ENCODE measurements at places on chromosomes 7 and 10. TPM values are rescaled to one million over a fixed set of nuclear protein-coding genes. Genes with fewer than 3 reads are reported as not detected.

GRCh38 chr7:44729949-44730590, 18.6 kb upstream of the ZMIZ2 start:
- no peak for DNase-seq

Gene LBX1
- total RNA-seq, result not detected

GRCh38 chr10:89215511-89215910, 8.4 kb upstream of the CH25H start:
- no peak for DNase-seq

Gene SLC13A1
- total RNA-seq, result not detected

GRCh38 chr10:45373003-45373575, 927 bp upstream of the ALOX5 start:
- no peak for DNase-seq

- DNase-seq, result no peak
These were observed 2.3 kb upstream of the RSBN1L start for GRCh38 chr7:77693830-77694583.

Gene CDCA7L
- total RNA-seq, result 60.7 TPM

GRCh38 chr10:35511647-35512046, 93.5 kb upstream of the GJD4 start:
- DNase-seq, result no peak

DNA sequence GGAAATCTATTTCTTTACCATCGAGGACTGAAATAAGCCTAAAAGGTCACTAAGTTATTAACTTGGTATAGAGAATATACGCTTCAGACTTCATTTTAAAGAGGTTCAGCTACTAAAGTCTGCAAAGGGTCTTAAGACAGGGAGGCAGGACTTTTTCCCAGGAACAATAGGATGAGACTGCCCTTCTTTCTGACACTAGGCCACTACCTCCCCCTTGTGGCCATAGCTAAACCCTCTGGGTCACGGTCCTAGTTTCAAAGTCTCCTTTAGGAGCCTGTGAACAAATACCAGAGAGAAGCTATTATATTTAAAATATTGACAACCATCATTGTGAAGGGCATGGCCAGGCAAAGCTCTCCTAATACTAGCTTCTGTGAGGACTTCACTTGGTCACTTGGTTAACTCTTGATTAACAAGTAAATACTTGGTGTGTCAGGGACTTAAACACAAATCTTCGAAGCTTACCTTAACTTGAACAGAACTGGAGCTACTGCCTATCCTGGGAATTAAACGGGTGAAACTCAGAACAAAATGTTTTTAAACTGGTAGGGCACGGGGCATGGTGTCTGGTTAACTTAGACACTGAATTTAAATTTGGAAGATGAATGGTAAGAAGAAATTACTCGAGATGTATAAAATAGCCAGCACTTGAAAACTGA, 75.6 kb downstream of the CCDC6 start:
- DNase-seq, result no peak

- DNase-seq, result no peak
These were observed 10.8 kb upstream of the VSIR start for GRCh38 chr10:71783917-71784678.

Gene KLF14
- not detected for total RNA-seq

DNA sequence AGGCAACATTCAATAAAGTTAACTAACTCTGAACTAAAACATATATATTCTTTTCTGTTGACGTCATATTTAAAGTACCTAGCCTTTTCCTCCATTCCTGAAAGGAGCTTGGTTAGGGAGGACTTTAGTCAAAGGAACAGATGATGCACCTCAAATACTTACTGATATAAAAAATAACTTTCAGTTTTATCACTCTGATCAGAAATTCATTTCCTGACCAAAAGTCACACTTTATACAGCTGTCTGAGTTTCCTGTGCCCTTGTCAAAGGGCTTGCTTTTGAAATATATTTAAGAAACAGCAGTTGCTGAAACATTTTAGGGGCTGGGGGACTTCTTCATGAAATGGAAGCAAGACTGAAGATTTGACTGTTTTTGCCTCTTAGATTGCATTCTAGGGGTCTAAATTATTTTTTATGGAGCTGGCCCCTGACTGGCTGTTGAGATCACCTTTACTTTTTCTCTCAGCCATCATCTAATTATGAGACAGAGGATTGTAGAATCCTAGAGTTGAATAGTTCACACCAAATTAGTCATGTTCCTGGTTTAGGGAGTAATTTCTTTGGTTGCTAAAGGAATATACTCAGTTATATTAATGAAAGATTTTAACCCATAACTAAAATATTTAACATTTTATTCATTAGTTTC, 46.6 kb downstream of the GLCCI1 start:
- DNase-seq, result no peak

DNA sequence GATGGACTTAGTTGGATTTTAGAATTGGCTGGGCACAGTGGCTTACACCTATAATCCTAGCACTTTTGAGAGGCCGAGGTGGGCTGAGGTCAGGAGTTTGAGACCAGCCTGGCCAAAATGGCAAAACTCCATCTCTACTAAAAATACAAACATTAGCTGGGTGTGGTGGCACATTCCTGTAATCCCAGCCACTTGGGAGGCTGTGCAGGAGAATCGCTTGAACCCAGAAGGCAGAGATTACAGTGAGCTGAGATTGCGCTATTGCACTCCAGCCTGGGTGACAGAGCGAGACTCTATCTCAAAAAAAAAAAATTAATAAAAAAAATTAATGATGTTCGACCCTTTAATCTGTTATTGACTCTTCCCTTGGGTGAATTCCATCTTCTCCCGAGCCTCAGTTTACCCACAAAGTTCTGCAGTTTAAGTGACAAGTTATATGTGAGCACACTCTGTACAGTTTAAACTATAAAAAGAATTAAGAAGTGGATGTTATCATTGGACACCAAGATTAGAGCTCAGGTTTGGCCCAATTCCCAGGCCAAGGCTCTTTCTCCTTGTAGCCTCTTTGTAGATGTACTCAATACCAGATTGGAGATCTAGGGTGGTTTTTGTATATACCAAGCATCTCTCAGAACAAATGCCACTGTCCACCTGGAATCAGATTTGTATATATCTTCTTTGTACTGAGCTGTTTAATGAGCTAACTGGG, 15.0 kb downstream of the KAT6B start:
- no peak for DNase-seq

GRCh38 chr7:131908714-131909113, 352.3 kb upstream of the PODXL start:
- DNase-seq, result no peak

DNA sequence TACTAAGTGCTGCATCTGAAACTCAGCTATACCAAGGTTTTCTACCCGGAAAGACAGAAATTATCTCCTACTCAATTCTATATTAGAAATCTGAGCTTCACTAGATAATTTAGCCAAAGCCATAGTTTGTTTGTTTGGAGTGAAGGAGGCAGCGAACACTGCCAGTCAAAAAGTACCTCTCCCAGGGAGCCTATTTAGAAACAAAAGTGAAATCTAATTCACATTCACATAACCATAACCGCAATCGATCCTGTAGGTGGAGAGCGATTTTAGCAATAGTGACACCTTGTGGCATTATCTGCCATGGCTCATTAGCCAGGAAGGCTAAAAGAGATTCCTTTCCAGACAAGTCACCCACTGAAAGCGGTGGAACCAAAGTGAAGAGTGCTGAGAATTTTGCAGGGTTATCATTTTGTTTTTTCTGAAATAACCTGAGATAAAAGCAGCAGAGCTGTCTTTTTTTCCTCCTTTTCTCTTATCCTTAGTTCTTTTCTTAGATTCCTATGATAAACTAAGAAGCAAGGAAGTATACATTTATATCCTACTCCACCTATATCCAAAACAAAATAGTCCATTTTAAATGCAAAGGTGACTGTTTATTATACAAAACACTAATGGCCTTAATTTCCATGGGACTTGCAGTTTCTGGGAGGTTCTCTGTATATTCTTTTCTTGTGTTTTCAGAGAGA, 83.7 kb upstream of the BET1 start:
- DNase-seq, result peak; percentile 19

Gene PVRIG
- total RNA-seq, result not detected

- DNase-seq, result no peak
These were observed 119.9 kb downstream of the FANK1 start for GRCh38 chr10:126016156-126016805.

Gene TMEM254
- 10.3 TPM for total RNA-seq

Gene STARD3NL
- total RNA-seq, result 37.0 TPM

DNA sequence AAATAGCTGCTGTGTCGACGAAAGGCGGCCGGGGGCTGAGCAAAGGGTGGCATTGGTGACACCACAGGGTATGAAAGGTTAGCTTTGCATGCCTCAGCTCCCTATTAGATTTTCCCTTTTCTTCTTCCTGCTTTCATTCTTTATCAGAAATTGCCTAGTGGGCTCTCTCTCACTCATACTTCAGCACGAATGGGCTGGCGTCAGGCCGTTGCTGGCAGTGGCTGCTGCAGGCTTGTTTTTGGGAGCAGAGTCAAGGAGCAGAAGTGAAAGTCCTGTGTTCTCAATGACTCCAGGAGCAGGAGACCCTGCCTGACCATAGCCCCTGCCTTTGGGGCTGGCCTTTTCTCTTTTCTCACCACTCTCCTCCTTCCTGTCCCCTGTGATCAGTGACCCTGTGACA, 318.0 kb downstream of the PLXNA4 start:
- no peak for DNase-seq

- no peak for DNase-seq
These were observed 104.0 kb downstream of the SRI start for GRCh38 chr7:88115816-88116215.

- no peak for DNase-seq
These were observed 1086.0 kb downstream of the SORCS3 start for GRCh38 chr10:105727131-105727530.

GRCh38 chr10:72563327-72563932, 62.4 kb downstream of the MICU1 start:
- DNase-seq, result no peak

DNA sequence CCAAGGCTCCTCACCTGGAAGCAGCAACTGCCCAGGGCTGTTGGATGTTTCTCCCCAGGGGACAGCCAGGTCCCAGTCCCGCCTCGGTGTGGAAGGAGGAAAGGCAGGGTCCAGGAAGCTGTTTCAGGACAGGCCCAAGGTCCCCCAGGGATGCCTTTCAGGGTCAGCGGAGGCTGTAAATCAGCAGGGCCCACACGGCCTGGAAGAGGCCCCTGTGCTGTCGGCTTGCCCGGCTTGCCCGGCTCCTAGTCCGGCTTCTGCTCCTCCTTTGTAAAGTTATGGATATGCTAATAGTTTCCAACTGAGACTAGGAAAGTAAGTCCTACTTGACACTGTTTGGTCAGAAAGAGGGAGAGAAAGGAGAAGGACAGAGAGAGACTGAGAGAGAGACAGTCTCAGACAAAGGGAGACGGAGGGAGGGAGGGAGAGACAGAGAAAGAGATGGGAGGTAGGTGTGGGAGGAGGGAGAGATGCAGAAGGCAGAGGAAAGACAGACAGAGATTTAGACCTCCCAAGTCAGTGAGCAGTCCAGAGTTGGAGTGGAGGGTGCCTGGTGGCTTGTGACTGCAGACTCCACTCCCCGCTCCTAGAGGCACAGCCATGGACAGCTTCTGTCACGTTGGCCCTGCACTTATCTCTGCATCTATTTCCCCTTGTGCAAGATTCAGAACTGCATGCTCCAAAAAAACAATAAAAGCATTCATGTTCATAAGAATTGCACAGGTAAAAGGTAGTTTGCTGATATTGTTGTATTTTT, 10.5 kb downstream of the IKZF1 start:
- no peak for DNase-seq

- peak; percentile 95 for DNase-seq
These were observed 16.9 kb upstream of the CDK14 start for GRCh38 chr7:90579181-90579688.

Gene TFEC
- not detected for total RNA-seq

All from foreskin keratinocyte (primary cell).